ENCODE measurements at places on chromosomes 1 and 21.

DNA sequence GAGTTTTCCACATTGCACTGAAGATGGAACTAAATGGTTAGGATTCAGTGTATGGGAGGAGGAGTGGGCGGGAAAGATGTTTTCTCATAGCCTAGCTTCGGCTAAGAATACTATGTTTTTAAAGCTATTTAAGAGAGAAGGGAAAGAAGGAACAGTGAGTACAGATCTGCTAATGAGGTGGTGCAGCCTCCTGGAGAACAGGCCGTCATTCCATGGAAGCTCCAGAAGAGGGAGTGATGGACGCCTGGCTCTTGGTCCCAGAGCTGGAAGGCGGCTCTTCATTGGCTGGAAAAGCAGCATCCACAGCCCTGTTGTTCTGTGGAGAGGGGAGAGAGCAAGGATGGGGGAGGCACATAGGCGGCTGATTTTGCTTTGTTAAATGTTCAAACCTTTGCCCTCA lies 6.9 kb downstream of the CAMK1G start:
- no peak for DNase-seq

DNA sequence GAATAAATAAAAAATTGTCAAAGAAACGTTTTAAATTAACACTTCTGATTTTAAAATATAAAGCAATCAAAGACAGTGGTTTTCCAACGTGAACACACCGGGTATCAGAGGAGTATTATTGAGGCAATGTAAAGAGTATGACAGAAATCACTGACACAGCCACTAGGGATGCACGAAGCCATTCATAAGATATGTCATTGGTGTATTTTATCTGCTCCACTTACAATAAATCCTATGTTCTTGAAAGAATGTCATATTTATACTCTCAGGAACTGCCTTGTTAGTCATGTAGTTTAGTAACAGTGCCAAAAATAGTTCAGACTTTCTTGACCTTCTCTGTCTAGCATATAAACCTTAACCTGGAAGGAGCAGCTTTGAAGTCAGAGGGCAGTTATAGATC lies 835.0 kb upstream of the NCAM2 start:
- no peak for DNase-seq

GRCh38 chr1:86594284-86594770 lies 47.4 kb downstream of the CLCA4 start:
- DNase-seq, result no peak

- no peak for DNase-seq
These were observed 69.7 kb upstream of the SOD1 start for GRCh38 chr21:31589820-31590219.

DNA sequence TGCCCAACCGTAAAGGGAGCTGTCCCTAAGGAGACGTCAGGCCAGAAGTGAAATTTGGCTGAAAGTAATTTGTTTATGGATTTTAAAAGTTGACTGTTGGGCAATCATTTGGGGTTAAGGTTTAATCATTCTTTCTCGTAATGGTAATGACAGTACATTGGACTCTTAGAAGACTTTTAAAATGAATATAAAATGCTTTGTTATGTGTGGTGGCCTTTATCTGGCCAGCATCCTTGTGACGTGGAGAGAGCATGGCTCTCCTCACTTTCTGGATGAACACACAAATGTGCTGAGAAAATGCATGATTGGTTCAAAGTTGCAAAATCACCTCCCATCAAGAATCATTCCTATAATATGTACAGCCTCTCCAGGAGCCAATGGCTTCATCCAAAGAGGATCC lies 160.2 kb downstream of the DHRS3 start:
- no peak for DNase-seq

GRCh38 chr1:193077991-193078390 lies 18.6 kb downstream of the RO60 start:
- no peak for DNase-seq

DNA sequence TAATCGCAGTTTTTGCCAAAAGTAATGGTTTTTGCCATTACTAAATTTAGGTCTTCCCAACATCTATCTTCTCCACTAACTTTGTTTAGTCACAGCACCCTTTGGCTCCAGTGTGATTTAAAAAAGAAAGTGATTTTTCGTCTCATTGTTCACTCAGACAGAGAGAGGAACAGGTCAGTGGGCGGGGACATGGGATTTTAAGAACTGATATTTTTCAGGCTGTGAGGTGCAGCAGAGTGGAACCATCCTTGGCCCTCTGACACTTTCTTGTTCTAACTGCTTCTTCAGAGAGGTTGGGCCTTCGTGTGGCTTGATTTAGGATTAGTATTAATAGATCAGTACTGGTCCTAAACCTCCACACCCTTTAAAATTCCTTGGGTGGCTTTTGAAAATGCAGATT lies 38.8 kb downstream of the CASQ2 start:
- DNase-seq, result no peak

- peak; percentile 83 for DNase-seq
These were observed 10.2 kb downstream of the IRF2BP2 start for GRCh38 chr1:234599617-234600417.

All from activated naive CD8-positive, alpha-beta T cell treated with anti-CD3 and anti-CD28 coated beads, Interleukin-2, amount 50 U/mL, for 24 hours (primary cell).